ENCODE measurements at places on chromosomes 6 and 20. TPM values are rescaled to one million over a fixed set of nuclear protein-coding genes. Genes with fewer than 3 reads are reported as not detected.
A peak's percentile ranks its signal among the peaks of the same experiment; 100 is the strongest.

Gene MUC21
- 0.38 TPM for total RNA-seq

GRCh38 chr6:19895866-19896692, 58.9 kb downstream of the ID4 start:
- DNase-seq = no peak
- H3K27me3 ChIP-seq = no peaks in the 10 kb centered on the region
- no peak overlapping the region for H3K4me3 ChIP-seq
- H3K4me1 ChIP-seq = peaks cover 18% of the 10 kb centered on the region

GRCh38 chr20:32282461-32282860, 5.0 kb downstream of the KIF3B start:
- DNase-seq = no peak
- H3K27ac ChIP-seq = no peak overlapping the region
- H3K4me1 ChIP-seq = peaks cover 28% of the 10 kb centered on the region
- H3K36me3 ChIP-seq = no peaks in the 10 kb centered on the region

DNA sequence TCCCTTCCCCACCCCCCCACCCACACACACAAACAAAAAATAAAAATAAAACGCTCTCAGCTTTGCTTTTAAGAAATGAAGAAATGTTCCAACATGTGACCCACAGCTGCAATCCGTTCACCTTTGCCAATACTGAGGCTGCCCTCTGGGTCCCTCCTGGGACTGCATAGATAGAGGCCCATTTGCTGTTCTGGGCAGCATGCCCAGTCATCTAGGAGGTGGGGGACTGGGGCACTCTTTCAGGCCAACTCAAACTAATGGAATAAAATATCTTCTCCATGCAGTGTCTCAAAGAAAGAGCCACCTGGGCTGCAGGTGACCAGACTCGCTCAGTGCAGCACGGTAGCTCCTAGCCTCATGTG, 79.9 kb downstream of the SLC22A3 start:
- no peaks in the 10 kb centered on the region for H3K36me3 ChIP-seq
- H3K27ac ChIP-seq = no peak overlapping the region
- no peak overlapping the region for H3K4me3 ChIP-seq
- DNase-seq = peak; percentile 77
- H3K4me1 ChIP-seq = peaks cover 16% of the 10 kb centered on the region

Measured in suprapubic skin (tissue), 4 donors.